ENCODE measurements at places on chromosomes 5 and 9. TPM values are rescaled to one million over a fixed set of nuclear protein-coding genes. Genes with fewer than 3 reads are reported as not detected.

Gene SH3GL2
- under 0.01 TPM for total RNA-seq

Gene AJM1
- total RNA-seq: 0.73 TPM

Gene STOM
- 82.3 TPM for total RNA-seq

Gene TMEM252
- total RNA-seq: not detected
